SK-N-DZ (cell line): ENCODE measurements at places on chromosomes 7 and 10.

DNA sequence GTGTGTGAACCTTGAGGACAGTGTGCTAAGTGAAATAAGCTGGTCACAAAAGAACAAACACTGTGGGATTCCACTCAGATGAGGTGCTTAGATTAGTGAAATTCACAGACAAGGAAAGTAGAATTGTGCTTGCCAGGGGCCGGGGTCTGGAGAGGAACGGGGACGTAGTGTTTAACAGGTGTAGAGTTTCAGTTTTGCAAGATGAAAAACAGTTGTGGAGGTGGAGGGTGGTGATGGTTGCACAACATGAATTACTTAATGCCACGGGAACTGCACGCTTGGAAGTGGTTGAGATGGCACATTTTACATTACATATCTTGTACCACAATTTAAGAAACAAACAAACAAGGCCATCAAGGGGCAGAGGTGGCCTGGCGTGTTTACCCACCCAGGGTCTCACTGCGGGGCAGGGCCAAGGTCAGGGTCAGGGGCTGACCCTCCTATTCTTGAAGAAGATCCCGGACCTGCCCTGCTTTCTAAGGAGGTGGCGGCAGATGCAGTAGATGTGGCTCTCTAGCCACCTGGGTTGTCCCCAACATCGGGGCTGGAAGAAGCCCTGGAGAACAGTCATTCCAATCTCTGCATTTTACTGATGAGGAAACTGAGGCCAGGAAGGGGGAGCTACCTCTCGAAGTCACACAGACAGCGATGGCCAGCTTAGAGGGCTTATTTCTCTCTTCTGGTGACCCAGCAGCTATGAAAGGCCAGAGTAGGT is 91.5 kb upstream of the LRRC4 start:
- no peak for DNase-seq

- DNase-seq, result peak; percentile 82
These were observed 229.0 kb downstream of the STK31 start for GRCh38 chr7:23938937-23939552.

GRCh38 chr7:157445246-157445955 is 108.6 kb downstream of the DNAJB6 start:
- no peak for DNase-seq

- no peak for DNase-seq
These were observed 45.7 kb upstream of the IL6 start for GRCh38 chr7:22681312-22681711.

DNA sequence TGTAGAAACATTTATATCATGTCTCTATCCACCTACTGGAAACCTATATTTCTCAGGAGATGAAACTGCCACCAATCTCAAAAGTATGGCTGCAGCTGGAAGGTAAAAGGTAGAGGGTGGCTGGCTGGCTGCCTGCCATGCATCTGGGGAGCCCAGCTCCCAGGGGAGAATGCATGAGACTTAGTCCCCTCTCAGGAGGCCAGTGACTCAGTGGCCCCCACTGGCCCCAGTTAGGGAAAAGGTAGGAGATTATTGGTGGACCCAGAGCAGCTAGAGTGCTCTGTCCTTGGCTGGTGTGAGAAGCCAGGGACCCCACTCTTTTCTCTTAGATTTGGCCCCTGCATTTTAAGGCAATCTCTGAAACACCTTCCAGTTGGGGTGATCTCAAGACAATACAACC is 6.8 kb upstream of the NKX2-3 start:
- DNase-seq, result no peak

DNA sequence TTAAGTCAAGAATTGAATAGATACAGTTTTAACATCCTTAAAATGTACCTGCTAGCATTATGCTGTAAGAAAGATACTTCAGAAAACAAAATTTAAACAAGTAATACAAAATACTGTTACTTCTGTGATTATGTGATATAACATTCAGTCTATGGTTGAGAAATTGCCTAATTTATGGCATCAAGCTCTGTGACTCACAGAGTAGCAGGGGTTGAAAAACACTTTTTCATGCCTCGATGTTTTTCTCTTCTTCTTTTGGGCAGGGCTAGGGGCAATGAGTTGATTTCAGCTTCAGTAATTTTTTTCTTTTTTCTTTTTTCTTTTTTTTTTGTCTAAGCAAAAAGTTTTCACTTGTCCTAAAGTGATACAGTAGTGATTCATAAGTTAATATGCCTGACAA is 209.2 kb downstream of the MBL2 start:
- no peak for DNase-seq

- peak; percentile 67 for DNase-seq
These were observed 19.5 kb upstream of the PCBD1 start for GRCh38 chr10:70907637-70908405.

GRCh38 chr10:127149501-127150081 is 46.8 kb downstream of the INSYN2A start:
- DNase-seq, result no peak

DNA sequence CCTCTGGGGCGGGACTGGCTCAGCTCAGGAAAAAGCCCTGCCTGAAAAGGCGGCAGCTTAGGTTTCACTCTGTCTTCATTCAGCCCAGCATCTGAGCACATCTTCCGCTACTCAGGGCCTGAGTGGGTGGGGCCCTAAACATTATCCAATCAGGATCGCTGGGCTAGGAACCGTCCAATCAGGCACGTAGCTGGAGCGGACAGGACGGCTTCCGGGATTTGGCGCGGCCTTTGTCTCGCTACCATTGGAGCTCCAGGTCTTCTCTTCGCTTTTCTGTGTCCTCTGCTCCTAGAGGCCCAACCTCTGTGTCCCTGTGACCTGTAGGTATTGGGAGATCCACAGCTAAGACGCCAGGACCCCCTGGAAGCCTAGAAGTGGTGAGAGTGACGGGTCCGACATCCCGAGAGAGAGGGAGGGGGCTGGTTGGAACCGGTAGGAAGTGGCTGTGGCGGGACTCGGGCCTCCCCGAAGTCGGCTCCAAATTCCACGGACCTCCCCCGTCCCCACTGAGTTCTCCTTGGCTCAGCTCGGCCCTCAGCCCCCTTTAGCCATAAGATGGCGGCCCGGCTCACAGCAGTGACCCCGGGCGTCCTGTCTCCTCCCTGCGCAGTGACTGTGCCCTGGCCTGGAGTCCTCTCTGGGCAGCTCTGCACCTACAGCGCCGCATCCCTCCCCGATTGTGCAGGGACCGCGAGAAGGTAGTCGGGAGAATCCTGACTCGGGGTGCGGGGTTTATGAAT is 99.1 kb downstream of the ZNF680 start:
- DNase-seq, result peak; percentile 11
